CD8-positive, alpha-beta memory T cell (primary cell): ENCODE measurements at places on chromosomes 16 and 17. TPM values are rescaled to one million over a fixed set of nuclear protein-coding genes. Genes with fewer than 3 reads are reported as not detected.

DNA sequence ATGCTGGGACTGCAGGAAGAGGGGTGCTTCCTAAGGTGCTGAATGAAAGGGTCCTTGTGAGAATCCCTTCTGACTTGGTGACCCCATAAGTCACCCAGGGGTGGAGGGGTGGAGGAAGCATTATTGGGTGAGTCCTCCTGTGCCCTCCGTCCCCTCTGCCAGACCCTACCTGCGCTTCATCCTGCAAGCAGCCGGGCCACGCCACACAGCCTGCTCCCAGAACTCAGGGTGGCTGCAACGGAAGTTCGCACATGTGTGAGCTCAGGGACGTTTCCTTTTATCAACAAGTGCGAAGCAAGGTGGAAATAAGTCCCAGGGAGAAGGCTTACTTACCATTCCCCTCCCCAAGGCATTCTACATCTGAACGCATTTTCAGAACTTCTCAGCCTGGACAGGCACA is 40.9 kb downstream of the COX4I1 start:
- no peaks in the 10 kb centered on the region for H3K27me3 ChIP-seq
- H3K27ac ChIP-seq = no peak overlapping the region
- no peak overlapping the region for H3K4me3 ChIP-seq
- H3K36me3 ChIP-seq = no peaks in the 10 kb centered on the region
- DNase-seq = no peak

Gene PSMC5
- 212 TPM for total RNA-seq

- H3K27ac ChIP-seq = no peak overlapping the region
- no peaks in the 10 kb centered on the region for H3K36me3 ChIP-seq
- H3K27me3 ChIP-seq = no peaks in the 10 kb centered on the region
- DNase-seq = no peak
- no peak overlapping the region for H3K4me3 ChIP-seq
- peaks cover 42% of the 10 kb centered on the region for H3K4me1 ChIP-seq
Measured at GRCh38 chr17:72724267-72724666, 368.2 kb downstream of the SLC39A11 start.

DNA sequence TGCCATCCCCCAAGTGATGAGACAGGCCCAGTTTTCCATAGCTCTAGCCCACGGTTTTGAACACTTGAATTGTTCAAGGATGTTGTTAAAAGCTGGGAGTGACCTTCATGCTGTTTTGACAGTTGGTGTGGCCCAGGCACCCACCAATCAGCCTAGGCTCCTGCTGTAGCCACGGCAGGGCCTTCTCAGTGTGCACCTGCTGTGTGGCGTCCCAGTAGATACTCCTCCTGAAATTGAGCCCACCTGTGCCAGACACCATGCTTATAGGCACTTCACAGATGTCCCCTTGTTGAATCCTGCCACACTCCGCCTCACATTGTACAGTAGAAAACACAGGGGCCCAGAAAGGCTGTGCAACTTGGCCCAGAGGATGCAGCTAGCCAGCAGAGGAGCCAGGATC is 86.4 kb downstream of the SOCS1 start:
- no peaks in the 10 kb centered on the region for H3K36me3 ChIP-seq
- H3K27ac ChIP-seq = no peak overlapping the region
- H3K4me3 ChIP-seq = no peak overlapping the region
- H3K27me3 ChIP-seq = no peaks in the 10 kb centered on the region

DNA sequence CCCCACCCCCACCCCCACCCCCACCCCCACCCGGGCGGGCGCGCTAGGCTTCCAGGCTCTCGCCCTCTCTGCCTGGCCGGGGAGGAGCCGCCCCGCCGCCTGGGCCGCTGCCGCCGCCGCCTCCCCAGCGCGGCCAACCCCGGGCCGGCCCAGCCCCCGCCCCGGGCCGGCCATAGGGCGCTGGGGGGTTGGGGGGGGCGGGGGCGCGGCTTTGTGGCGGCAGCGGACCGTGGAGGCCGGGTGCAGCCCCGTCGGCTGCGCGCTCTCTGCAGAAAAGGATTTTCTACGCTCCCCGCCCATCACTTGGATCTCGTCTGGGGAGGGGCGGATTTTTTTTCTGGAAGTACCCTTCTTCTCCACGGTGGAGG is 230.9 kb downstream of the MRTFB start:
- no peak overlapping the region for H3K27ac ChIP-seq
- H3K4me3 ChIP-seq = peak overlapping the region; percentile 43
- no peak for DNase-seq
- H3K27me3 ChIP-seq = peaks cover 5% of the 10 kb centered on the region
- H3K4me1 ChIP-seq = peaks cover 22% of the 10 kb centered on the region
- no peaks in the 10 kb centered on the region for H3K36me3 ChIP-seq

- no peak overlapping the region for H3K27ac ChIP-seq
- H3K27me3 ChIP-seq = no peaks in the 10 kb centered on the region
- H3K4me3 ChIP-seq = no peak overlapping the region
- DNase-seq = no peak
Measured at GRCh38 chr17:39277110-39277509, 51.4 kb upstream of the STAC2 start.

DNA sequence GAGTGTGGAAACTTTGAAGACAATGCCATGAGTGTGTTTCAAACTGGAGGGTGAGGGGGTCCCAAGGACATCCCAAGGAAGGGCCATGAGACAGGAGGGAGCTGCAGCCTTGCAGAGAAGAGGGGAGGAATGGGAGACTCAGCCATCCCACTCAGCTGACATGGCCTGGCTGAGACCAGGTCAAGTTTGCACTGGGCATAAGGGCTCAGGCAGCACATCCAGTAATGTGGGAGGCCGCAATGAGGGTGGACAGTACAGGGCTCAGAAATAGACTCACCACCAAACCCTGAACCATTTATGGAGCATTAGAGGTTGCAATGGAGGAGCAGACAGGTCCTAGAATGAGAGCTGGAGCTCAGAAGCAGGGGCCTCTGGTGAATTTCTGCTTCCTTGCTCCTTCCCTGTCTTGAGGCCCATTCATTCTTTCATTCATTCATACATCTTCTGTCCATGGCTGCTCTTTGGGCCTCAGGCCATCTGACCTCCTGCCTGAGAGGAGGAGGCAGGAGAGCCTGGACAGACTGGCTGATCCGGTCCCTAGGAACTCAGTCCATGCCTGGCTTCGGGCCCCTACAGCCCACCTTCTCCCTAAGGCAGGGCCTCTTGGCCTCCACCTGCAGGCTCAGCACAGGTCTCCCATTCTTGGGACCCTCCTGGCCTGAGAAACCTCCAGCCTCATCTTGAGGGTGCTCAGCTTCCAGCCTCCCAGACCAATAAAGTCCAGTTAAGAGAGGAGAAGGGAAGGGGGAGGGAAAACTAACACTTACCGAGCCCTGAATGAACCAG is 70.5 kb upstream of the CDH5 start:
- H3K4me3 ChIP-seq = no peak overlapping the region
- H3K4me1 ChIP-seq = peaks cover 8% of the 10 kb centered on the region
- no peaks in the 10 kb centered on the region for H3K36me3 ChIP-seq
- DNase-seq = no peak
- H3K27ac ChIP-seq = no peak overlapping the region
- no peaks in the 10 kb centered on the region for H3K27me3 ChIP-seq

- no peak overlapping the region for H3K4me3 ChIP-seq
- DNase-seq = no peak
- H3K27me3 ChIP-seq = no peaks in the 10 kb centered on the region
Measured at GRCh38 chr16:87593710-87594258, 8.5 kb upstream of the JPH3 start.
